Bronchus fibroblast of lung (primary cell): ENCODE measurements at places on chromosomes 4 and X. TPM values are rescaled to one million over a fixed set of nuclear protein-coding genes. Genes with fewer than 3 reads are reported as not detected.

The MAGEC2 gene
- total RNA-seq = not detected in 2 replicates

The GYPE gene
- total RNA-seq = 0.74 and 0.84 TPM in 2 replicates

The P2RY8 gene
- total RNA-seq = not detected in 2 replicates

The C4orf54 gene
- not detected in 2 replicates for total RNA-seq
